Heart right ventricle (tissue), 16 donors: ENCODE measurements at places on chromosomes 7 and 10.
A peak's percentile ranks its signal among the peaks of the same experiment; 100 is the strongest.

DNA sequence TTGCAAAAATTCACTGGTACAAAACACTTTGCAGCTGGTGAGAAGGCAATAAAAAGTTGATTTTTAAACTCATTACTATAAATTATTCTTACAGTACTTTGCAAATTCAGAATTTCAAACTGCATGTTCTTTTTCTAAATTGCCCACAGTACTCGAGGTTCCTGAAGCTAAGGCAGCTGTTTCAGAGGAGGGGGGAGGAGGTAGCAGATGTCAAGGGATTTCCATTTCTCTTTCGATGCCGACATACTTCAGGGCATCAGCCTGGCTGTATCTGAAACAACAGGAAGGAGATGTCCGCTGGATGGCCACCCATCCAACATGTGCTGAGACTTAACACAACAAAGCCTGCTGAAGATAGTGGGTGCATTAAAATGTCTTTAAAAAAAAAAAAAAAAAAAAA lies 76.7 kb downstream of the EZH2 start:
- DNase-seq: no peak

DNA sequence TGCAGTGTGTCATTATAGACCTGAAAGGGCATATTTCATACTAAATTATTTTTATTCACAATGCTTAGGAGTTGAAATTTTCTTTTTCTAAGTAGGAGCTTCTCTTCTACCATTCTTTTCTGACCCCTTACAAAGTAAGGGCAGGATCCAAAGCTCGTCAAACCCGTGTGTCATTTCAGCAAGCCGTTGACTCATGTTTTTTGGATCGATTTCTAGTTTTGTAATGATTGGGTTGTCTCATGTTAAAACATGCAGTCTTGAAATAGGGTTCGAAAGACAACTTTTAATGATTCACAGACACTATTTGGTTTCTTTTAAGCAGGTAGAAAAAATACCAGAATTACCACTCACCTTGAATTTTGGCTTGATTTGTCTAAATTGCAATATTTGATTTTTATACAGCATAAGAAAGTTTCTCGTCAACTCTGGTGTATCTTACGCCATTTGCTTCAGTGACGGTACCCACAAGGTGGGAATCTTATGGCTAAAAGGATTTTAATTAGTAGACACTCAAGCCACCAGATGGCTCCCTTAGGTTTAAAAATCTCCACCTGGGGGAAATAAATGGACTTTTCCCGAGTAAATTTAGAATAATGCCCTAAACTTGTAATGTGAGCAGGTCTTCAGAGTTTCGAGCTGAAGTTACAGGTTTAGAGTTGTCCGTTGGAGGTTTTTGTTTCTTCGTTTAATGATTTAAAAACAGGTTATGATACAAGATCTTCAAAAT lies 283.4 kb downstream of the CCDC3 start:
- DNase-seq: no peak

DNA sequence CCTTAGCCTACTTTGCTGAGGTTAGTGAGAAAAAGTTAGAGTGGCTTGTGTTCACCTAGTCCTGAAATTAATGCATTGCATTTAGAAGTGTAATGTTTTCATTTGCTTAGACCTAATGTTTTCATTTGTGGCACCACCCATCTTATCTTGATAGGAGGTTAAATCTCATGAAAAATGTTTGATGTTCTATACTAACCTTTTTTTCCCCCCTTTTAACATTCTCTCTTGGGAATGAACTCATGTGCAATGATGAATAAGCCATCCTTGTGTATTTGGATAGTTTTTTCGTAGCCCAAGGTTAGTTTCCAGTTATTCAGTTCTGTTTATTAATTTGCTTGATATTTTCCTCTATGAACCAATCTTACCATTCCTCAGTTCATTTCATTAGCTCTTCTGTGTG lies 2.8 kb downstream of the FHIP2A start:
- DNase-seq: no peak

DNA sequence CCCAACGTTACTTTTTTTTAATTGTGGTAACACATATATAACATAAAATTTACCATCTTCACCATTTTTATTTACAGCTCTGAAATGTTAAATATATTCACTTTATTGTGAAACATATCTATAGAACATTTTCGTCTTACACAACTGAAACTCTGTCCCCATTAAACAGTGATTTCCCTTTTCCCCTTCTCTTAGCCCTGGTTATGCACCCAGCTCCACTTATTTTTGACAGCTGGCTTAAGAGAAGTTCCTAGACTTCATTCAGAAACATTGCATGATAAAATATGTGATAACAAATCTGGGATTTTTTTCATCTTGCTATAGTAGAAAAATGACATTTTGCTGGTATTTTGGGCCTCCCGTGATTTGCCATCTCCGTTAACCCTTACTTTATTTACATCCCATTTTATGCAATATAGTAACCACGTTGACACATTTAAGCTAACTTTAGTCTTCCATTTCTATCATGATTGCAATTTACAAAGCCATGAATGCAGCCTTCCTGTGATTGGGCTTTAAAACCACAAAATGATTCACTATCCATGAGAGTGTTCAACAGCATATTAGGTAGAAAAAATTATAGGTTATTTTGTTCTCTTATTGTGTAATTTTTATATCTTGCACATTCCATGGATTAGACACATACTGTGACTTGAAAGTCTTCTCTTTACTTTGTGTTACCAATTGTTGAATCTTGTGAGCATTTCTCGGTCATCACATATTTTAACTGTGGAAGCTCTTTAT lies 139.6 kb downstream of the SND1 start:
- no peak for DNase-seq

DNA sequence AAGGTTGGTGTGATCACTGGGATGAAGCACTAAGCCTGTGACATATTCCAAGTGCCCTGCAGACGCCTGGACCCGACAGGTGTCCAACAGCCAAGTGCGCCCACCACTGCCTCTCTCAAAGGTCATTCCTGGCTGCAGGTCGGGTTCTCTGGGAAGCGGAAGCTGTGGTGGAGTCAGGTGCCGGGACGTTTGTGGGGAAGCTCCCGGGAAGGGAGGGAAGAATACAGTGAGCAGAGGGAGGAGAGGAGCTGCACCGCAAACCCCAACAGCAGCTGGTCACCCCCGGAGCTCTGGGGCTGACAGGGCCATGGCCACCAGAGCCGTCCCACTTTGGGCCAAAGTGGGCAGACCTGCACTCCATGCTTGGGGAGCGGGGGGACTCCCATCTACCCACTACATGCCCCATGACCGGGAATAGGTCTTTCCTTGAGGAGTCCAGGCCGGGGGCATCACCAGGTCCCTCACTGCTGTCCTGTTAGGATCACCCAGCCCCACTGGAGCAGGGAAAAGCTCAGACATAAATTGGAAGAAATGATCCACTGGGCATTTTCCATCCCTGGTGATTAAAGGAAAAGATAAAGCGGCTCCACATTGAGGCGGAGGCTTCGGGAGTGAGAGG lies 84.5 kb upstream of the PPP2R2D start:
- DNase-seq: no peak

DNA sequence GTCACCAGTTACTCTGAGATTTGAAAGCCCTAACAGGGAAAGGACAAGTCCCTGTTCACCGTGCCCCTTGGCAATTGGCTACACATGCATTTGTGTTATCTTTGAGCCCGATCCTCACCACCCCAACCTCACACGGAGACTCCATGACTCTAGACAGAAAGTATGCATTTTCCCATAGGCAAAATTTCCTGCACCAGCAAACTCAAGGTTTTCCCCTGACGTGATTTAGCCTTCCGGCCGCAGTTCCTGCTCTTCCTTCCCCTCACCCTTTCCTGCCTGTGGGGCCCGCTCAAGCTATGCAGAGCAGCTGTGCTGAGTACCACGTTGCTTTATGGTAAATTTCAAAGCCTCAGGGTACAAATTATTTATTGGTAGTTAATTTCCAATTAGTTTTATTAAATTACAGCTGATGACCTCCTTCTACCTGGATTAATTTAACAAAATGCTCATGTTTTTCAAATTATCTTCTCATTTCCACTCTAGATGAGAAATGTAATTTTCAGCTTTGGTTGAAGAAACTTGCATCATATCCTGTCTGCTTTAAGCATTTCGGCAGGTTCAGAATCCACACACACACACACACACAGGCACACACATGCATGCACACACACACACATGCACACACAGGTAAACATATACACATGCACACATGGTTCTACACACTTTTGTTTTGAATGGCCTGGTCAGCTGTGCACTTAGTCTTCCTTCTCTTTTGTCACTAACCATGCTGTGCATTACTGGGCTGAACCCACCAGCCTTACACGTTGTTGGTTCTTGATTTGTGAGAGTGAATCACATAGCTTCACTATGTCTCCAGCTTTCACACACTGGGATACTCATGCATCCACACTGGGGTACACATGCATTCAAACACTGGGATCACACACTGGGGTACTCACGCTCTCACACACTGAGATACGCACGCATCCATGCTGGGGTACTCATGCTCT lies 283.1 kb upstream of the PITRM1 start:
- no peak for DNase-seq

GRCh38 chr7:73829505-73829904 lies 1.3 kb upstream of the CLDN4 start:
- no peak for DNase-seq

- DNase-seq: no peak
Observed at GRCh38 chr10:61742812-61743211, 80.1 kb downstream of the CABCOCO1 start.

GRCh38 chr7:116122972-116123595 lies 87.3 kb upstream of the TES start:
- no peak for DNase-seq

GRCh38 chr10:32151871-32152270 lies 95.6 kb upstream of the KIF5B start:
- DNase-seq: no peak

- no peak for DNase-seq
Observed at GRCh38 chr7:94973844-94974243, 66.5 kb downstream of the PPP1R9A start.

- DNase-seq: no peak
Observed at GRCh38 chr10:97131666-97132065, 54.1 kb downstream of the SLIT1 start.

GRCh38 chr10:84205049-84205852 lies 10.9 kb downstream of the CDHR1 start:
- peak; percentile 54 for DNase-seq

GRCh38 chr7:94130716-94131115 lies 126.6 kb upstream of the BET1 start:
- DNase-seq: no peak

GRCh38 chr7:154748089-154748786 lies 254.7 kb downstream of the PAXIP1 start:
- DNase-seq: no peak

DNA sequence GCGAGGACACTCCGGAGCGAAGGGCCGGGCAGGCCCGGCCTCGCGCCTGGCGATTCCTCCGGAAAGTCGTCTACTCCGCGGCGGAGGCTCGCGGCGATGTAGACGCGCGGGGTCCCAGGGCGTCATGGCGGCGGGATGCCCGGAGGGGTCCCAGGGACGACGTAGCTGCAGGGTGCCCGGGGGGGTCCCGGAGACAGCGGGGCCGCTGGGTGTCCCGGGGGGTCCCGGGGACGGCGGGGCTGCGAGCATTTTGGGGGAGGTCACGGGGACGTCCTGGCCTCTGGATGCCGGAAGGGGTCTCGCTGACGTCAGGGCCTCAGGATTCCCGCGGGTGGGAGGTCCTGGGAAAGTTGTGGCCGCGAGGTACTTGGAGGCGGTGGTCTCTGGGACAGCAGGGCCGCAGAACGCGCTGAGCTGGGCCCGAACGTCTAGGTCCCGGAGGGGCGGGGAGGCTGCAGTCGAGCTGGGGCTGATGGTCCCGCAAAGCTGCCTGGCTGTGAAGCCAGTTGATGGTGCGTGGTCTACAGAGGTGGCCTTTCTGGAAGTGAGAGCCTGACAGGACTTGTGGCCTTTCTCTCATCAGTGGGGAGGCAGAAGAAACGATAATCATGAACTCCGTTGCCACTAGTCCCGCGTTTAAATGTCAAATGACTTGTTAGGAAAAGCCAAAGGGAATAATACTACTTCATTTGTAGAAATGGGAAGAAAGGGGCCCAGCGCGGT lies 637 bp downstream of the HSPA14 start:
- DNase-seq: peak; percentile 15

- no peak for DNase-seq
Observed at GRCh38 chr7:67918158-67918557, 921.5 kb downstream of the TYW1 start.

DNA sequence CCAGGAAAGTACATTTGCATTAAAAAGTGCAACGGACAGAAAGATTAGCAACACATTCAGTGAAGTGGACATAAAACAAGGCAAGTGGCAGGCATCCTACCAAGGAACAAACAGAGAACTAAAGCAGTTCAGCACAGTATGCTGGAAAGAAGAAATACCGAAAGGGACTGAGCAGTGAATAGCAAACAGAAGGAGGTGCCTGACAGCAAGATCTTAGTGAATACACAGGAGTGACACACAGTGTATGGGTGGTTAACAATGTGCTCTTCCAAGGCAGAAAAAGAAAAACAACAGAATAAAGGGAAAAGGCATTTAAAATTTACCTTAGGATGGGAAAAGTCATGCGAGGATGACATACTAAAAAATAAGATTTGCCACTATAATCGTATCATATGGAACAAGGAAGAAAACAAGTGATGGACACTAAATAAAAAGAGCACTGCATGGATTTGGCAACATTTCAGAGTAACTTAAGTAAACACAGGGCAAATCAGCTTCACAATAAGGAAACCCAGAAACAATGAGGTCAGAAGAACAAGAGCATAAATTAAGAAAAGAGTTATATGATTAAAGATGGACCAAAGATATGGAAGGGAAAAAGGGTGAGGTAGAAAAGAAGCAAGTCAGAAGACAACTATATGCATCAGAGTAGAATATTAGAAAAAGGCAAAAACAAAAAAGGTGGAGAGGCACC lies 29.5 kb downstream of the MEST start:
- DNase-seq: no peak
